ENCODE measurements at places on chromosomes 2 and 18.

GRCh38 chr2:71340176-71340575 is 8.6 kb downstream of the ZNF638 start:
- DNase-seq: no peak
- no peak overlapping the region for H3K27ac ChIP-seq
- peaks cover 65% of the 10 kb centered on the region for H3K4me1 ChIP-seq
- no peaks in the 10 kb centered on the region for H3K36me3 ChIP-seq
- no peak overlapping the region for H3K4me3 ChIP-seq

DNA sequence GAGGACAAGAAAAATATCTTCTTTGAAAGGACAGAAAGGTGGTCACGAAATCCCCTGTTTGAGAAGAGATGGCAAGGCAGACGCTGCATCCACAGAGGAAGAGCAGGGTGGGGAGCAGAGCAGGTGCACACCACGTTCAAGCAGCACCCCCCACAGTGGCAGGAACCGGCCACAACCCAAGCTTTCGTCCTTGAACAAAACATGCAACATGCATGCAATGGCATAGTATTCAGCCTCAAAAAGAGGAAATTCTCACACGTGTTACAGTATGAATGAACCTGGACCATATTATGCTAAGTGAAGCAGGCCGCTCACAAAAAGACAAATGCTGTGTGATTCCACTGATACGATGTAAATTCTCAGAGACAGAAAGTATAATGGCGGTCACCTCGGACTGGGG is 51.4 kb downstream of the CMPK2 start:
- H3K4me1 ChIP-seq: no peaks in the 10 kb centered on the region
- H3K27ac ChIP-seq: no peak overlapping the region
- H3K27me3 ChIP-seq: no peaks in the 10 kb centered on the region
- DNase-seq: no peak

DNA sequence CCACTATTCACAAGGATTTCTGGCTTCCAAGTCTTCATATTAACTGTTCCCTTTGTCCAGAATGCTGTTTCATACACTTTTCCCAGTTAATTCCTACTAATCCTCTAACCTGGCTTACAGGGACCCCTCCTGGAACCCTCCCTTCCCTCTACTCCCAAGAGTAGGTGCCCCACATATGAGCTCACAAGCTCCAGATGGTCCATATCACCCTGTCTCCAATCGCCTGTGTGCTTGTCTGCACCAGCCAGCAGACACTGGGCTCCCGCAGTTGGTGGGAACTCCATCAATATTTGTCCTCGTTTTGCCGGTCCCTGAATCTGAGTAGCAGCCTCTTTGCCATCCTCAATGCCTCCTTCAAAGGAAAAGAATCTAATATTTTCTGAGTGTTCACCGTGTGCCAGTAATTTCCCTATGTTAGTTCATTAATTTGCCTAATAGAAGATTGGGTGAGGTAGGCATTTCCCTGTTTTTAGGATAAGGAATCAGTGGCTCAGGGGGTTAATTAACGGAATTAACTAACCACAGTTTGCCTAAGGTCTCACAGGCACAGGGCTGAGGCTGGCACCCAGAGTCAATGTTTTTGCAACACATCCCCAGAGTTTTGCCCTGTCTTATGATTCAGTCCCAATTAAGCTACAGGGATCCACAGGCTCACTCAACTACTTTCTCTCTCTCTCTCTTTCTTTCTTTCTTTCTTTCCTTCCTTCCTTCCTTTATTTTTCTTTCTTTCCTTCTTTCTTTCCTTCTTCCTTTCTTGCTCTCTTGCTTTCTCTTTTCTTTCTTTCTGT is 141.6 kb upstream of the CYP1B1 start:
- no peaks in the 10 kb centered on the region for H3K27me3 ChIP-seq
- no peak overlapping the region for H3K27ac ChIP-seq
- no peak overlapping the region for H3K4me3 ChIP-seq
- H3K4me1 ChIP-seq: no peaks in the 10 kb centered on the region

GRCh38 chr2:212970132-212970531 is 181.3 kb downstream of the IKZF2 start:
- no peaks in the 10 kb centered on the region for H3K27me3 ChIP-seq
- no peak for DNase-seq
- no peaks in the 10 kb centered on the region for H3K36me3 ChIP-seq
- H3K27ac ChIP-seq: no peak overlapping the region
- H3K4me1 ChIP-seq: no peaks in the 10 kb centered on the region

DNA sequence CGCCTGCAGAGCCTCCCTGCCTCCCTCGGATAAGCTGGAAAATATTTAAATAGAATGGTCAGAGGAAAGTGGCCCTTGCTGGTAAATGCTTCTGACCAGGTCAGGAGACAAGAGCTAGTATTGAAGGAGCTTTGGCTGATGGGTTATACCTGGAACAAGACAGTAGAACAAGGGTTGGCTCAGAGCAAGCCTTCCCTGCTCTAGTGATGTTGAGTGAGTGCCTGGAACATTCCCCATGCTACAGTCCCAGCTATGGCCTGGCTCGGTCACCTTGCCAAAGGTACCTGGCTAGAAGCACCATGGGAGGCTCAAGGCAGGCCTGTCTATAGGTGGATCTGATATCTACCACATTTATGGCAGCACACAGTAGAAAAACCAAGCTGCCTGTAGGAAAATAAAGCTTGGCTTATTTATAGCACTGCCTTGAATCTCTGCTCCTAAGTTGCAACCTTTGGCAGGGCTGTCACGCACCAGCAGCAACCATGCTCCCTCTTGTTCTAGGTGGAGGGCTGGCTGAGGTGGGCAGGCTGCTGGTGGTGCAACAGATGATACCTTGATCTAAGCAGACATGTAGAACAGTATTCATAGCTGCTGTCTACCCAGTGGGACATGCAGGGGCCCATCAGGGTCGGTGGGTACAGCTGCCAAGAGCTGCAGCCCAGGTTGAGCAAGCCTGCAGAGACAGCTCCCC is 66.7 kb upstream of the BCL2L11 start:
- no peaks in the 10 kb centered on the region for H3K27me3 ChIP-seq
- no peak overlapping the region for H3K4me3 ChIP-seq
- H3K36me3 ChIP-seq: no peaks in the 10 kb centered on the region
- no peak overlapping the region for H3K27ac ChIP-seq
- peaks cover 13% of the 10 kb centered on the region for H3K4me1 ChIP-seq
- no peak for DNase-seq

DNA sequence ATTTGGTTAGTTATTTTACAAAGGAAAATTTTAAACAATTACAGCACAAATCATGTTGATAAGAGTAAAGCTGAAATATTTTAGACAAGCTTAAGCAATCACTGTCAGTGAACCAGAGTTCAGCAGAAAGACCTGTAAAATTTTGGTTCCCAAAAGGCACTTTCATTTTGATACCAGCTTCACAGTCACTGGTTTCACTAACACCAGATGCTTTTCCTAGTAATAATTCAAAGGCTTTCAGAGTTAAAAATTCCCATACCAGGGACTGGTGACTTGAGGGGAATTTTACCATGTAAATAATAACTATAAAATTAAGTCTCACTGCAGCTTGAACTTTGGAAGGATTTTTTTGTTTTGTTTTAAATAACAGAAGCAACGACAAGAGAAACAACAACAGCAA is 102.3 kb upstream of the CD302 start:
- H3K4me1 ChIP-seq: peaks cover 17% of the 10 kb centered on the region
- H3K27ac ChIP-seq: no peak overlapping the region
- no peak for DNase-seq
- H3K4me3 ChIP-seq: no peak overlapping the region
- H3K27me3 ChIP-seq: no peaks in the 10 kb centered on the region
- H3K36me3 ChIP-seq: no peaks in the 10 kb centered on the region

DNA sequence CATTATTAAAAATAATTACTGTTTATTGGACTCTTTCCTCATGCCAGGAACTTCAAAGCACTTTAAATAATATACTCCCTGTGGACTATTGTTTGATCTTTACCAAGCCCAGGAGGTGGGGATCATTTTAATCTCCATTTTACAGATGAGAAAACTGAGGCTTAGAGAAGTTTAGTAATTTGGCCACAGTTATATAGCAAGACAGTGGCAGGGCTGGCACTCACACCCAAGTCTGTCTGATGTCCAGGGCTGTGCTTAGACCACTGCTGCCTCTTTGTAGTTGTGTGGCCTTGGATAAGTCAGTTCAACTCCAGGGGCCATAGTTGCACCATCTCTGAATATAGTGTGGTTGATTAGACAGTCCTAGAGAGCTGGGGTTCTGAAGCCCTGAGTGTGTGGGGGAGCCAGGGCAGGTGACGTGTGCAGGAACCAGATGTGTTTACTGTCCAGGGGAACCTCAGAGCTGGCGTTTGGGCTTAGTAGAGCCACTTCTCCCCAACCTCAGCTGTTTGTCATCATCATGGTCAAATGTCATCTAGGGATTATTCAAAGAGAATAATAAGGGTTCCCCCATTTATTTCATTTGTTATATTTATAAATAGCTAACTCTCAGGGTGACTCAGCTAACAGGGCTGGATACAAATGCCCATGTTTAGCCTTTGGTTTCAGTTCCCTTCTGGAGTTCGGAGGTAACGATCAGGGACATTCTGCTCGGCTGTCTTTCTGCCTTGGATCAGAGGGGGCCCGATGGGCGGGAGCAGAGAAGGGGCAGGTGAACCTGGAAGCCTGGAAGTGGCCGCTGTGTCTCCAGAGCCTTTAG is 68.0 kb downstream of the BOLA3 start:
- no peak overlapping the region for H3K27ac ChIP-seq
- no peaks in the 10 kb centered on the region for H3K36me3 ChIP-seq
- H3K4me3 ChIP-seq: no peak overlapping the region
- DNase-seq: no peak

DNA sequence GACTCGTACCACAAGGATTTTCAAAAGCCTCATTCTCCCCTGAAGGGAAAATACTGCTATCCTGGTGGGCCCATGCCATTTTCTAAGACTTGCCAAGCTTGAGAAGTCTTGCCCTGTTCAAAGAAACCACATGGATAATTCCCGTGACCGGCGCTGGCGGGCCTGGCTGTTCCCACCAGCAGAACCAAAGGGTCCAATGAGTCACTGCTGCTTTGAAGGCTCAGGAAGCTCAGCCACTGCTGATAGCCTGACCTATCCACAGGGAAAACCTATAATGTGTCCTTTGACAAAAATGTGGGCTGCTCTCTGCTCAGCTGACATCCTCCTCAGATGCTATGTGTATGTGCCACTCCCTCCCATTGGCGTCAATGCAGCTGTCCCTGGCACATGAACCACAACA is 137.9 kb upstream of the RAB12 start:
- H3K4me1 ChIP-seq: no peaks in the 10 kb centered on the region
- no peak for DNase-seq
- H3K4me3 ChIP-seq: no peak overlapping the region
- no peaks in the 10 kb centered on the region for H3K27me3 ChIP-seq
- H3K27ac ChIP-seq: no peak overlapping the region

- DNase-seq: no peak
- no peak overlapping the region for H3K27ac ChIP-seq
- H3K36me3 ChIP-seq: no peaks in the 10 kb centered on the region
Observed at GRCh38 chr2:84996909-84997308, 25.9 kb downstream of the KCMF1 start.

DNA sequence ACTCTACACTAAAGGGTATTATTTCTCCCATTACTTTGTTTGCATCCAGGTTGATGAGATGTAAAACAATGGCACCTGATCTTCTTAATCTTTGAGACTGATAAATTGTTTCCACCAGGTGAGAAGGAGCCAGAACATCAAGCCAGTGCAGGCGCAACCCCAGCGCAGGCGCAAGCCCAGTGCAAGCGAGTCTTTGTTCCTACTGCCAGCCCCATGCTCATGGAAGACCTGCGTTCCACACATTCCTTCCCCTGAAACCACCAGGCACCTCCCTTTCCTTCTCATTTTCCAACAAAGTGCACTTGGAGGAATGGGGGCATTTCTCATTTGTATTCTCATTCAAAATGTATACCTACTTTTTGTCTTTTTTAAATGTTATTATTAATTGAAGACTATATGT is 188.7 kb upstream of the SMAD2 start:
- H3K4me3 ChIP-seq: no peak overlapping the region
- no peaks in the 10 kb centered on the region for H3K36me3 ChIP-seq
- no peak for DNase-seq
- H3K4me1 ChIP-seq: no peaks in the 10 kb centered on the region
- no peaks in the 10 kb centered on the region for H3K27me3 ChIP-seq

GRCh38 chr2:18803141-18803939 is 214.0 kb upstream of the NT5C1B start:
- no peaks in the 10 kb centered on the region for H3K27me3 ChIP-seq
- H3K4me3 ChIP-seq: no peak overlapping the region
- no peak overlapping the region for H3K27ac ChIP-seq
- H3K4me1 ChIP-seq: peaks cover 4% of the 10 kb centered on the region

DNA sequence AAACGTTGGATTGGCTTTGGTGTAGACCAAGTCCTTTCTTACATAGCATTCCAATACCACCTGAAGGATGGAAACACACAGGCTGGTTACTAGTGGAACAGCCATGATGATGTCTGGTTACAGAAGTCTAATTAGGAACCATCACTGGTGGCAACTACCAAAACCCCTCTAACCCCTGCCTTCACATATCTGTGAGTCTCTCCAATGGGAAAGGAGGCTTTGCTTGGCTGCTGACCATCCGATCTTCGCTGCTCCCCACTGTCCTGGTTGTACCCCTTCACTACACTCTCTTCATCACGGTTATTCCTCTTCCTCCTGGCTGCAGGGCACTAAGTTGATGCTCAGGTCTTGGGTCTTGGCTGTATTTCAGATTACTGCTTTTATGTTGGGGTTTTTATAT is 97.7 kb downstream of the SPRED2 start:
- DNase-seq: no peak
- H3K27ac ChIP-seq: no peak overlapping the region
- no peaks in the 10 kb centered on the region for H3K4me1 ChIP-seq
- no peaks in the 10 kb centered on the region for H3K27me3 ChIP-seq

- H3K27me3 ChIP-seq: no peaks in the 10 kb centered on the region
- peak overlapping the region; percentile 73 for H3K4me3 ChIP-seq
Observed at GRCh38 chr2:55268288-55268906, 634 bp downstream of the MTIF2 start.

- no peak overlapping the region for H3K27ac ChIP-seq
- DNase-seq: no peak
- H3K4me3 ChIP-seq: no peak overlapping the region
- no peaks in the 10 kb centered on the region for H3K4me1 ChIP-seq
- H3K27me3 ChIP-seq: no peaks in the 10 kb centered on the region
Observed at GRCh38 chr2:154233231-154233630, 361.5 kb downstream of the GALNT13 start.

All from body of pancreas (tissue), 4 donors.